ENCODE measurements at places on chromosomes 4 and X.

- no peak for DNase-seq
These were observed 10.8 kb downstream of the WFS1 start for GRCh38 chr4:6280365-6280996.

DNA sequence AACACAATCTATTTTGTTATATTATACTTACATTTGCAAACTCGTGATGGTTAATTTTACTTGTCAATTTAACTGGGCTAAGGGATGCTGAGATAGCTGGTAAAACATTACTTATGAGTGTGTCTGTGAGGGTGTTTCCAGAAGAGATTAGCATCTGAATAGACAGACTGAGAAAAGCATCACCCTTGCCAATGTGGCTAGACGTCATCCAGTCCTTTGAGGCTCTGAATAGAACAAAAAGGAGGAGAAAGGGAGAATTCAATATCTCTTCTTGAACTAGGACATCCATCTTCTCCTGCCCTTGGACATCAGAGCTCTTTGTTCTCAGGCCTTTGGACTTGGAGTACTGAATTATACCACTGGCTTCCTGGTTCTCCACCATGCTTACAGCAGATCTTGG lies 154.6 kb downstream of the EPHA5 start:
- no peak for DNase-seq

GRCh38 chrX:97740886-97741285 lies 857.2 kb downstream of the RPA4 start:
- DNase-seq, result no peak

DNA sequence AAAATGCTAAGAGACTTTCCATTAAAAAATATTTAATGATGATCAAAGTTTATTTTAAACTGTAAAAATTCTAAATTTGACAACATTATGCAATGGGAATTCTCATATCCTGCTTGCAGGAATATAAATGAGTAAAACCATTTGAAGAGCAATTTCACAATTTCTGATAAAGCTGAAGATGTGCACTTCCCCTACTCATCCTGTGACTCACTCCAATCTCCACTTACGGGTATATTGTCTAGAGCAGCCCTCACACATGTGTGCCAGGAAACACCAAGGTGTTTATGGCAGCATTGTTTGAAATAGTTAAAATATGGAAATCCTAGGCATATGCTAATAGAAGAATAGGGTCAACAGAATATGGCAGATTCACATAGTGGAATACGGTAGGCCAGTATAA lies 158.4 kb downstream of the PDHA2 start:
- DNase-seq, result no peak

DNA sequence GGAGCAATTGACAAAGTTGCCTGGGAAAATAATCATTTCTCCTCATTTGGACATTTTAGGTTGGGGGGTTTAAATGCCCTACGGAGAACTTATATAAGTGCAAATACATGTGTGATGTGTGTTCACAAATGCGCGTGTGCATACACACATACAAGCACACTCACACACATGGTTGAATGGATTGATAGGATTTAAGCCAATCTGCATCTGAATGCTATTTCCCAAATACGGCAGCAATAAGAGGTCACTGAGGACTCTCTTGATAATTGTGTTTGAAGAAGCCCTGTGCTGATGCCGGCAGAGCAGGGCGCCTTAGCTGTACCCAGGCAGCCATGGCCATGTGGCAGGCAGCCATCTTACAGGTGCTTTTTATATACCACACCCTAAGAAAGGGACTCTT lies 165.3 kb upstream of the LEF1 start:
- DNase-seq, result no peak

DNA sequence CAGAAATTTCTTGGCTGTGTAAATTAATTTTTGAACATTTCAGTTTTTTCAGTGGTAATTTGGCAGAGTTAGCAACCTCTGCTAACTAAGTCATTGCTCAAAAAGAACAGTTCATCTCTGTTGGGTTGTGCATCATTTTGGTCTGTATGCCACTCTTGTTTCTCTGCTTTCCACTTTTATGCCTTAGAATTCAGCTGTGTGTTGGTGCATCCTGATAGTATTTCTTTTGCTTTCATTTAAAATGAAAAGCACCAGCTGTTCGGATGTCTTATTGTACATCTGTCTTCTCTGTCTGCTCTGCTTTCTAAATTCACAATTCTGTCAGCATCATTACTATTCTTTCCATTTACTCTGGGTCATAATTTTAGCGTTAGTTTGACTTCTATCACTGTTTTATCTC lies 388.2 kb upstream of the NDST4 start:
- no peak for DNase-seq

- no peak for DNase-seq
These were observed 40.1 kb downstream of the NOP14 start for GRCh38 chr4:2923141-2923551.

GRCh38 chrX:110276778-110277177 lies 41.1 kb downstream of the AMMECR1 start:
- no peak for DNase-seq

DNA sequence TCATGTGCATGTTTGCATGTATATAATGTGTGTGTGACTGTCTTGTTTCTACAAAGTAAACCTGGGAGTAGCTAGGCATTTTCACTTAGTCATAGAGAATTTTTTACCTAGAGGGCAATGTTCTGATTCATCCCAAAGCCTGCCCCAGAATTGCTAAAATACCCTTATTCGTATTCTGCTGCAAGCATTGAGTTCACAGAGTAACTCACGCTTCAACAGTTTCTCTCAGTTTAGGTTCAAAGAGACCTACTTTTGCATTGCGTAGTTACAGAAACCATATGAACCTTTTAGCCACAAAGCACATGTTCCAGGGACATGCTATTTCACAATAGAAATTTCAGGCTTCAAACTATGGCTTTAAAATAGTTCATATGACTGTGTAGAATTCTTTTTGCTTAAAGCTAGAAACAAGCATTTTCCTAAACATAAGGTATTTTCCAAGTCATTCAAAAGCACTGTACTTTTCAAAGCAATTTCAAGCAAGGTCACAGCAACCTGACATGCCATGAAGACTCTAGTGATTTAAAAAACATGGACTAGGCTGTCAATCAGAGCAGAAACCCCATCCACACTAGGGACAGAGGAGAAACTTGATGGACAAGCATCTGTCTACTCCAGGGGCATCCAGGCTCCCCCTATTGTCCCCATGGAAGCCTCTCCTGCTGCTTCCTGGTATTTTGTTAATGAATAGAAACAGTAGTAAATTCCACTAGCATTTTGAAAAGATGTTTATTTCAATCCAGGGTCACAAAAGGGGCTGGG lies 81.5 kb upstream of the MAPK10 start:
- DNase-seq, result no peak

GRCh38 chr4:138225477-138225876 lies 16.7 kb downstream of the SLC7A11 start:
- no peak for DNase-seq

DNA sequence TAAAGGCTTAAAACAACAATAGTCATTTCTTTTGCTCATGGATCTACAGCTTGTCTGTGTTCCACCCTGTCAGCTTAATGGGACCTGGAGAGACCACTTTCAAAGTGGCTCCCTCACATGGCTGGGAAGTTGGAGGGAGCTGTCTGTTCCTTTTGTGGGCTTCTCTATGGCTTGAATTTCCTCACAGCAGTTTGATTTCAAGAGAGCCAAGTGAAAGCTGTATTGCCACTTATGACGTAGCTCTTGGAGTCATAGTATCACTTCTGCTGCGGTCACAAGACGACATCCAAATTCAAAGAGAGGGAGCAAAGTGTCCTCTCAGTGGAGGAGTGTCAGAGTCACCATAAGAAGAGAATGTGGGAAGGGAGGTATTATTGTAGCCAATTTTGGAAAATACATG lies 22.7 kb upstream of the ACSL1 start:
- DNase-seq, result no peak

DNA sequence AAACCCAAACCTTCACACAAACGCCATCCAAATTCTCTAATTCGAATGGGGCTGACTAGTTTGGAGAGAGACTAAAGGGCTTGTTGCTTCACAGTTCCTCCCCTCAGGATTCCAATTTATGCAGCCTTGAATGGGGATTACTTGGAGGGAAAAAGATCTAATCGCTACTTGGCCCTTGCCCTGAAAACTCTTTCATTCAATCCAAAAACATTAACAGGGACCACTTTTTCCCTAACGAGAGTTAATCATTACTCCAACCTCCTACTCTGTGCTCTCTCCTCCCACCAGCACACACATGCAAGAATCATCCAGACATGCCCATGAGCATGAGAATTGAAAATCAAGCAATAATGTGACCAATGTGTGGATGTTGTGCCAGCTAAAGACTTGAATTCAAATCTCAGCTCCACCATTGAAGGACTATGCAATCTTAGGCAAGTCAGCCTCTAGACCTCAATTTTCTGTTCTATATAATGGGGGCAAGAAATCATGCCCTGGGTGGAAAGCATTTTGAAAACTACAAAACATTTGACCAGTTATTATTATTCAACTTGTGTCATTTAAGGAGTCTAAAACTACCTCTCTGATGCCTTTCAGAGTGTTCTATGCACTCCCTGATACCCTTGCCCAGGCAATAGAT lies 34.3 kb upstream of the GPC3 start:
- no peak for DNase-seq

DNA sequence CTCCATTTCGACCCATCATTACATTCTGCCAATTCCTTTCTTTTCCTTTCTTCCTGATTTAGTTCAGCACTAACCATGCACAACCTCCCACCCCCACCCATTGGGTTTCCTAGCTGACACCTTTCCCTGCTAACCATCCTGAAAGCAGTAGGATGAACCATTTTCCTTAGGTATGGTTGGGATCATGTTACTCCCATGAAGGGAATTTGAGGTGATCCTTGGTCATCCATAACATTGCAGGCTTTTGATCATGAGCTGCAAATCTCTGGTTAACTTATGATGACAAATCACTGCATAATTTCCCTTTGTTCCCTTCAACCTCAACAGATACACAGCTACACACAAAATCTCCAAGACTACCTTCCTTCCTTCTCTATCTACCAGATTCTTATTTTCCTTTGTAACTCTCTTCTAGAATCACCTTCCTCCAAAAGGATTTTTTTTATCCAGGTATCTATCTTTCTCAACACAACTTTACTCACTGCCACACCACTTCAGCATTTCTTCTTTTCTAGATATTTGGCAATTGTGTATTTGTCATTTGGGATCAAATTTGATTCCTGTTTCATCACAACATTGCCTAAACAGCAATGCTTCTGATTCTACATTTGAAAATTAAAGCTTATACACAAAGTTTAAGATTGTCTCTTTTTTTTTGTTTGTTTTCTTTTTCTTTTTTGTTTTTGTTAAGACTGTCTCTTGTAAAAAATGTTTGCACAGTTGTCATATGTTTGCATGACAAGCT lies 145.1 kb downstream of the RBM47 start:
- DNase-seq, result no peak

GRCh38 chr4:185839194-185839712 lies 27.3 kb upstream of the SORBS2 start:
- DNase-seq, result no peak

DNA sequence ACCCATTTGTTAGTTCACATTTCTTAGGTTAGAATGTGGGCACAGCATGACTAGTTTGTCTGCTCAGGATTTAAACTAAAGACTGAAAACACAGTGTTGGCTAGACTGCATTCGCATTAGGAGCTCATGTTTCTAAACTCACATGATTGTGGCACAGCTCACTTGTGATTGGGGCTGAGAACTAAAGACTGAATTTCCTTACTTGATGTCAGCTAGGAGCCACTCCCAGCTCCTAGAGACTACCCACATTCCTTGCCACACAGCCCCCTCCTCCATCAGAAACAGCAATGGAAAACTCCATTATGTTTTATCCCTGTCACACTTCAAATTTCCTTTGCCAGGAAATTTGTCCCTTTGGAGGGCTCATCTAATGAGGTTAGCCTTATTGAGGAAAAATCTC lies 170.2 kb upstream of the NUDT6 start:
- no peak for DNase-seq

DNA sequence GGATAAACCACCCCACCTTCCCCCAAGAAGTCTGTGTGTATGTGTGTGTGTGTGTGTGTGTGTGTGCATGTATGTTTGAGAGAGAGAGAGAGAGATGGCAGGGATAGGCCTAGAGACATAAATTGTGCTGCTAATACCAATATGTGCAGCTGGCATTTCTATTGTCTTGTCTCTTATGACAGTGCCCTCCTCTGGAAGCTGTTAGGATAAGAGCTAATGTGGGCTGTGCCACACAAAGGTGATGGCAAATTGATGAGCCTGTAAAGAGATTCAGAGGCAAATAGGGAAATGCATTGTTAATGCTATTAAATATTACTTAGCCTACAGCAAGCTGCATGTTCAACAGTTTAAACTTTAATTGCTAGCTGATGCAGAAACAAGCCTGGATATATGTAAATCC lies 332.0 kb downstream of the NKX6-1 start:
- DNase-seq, result no peak

DNA sequence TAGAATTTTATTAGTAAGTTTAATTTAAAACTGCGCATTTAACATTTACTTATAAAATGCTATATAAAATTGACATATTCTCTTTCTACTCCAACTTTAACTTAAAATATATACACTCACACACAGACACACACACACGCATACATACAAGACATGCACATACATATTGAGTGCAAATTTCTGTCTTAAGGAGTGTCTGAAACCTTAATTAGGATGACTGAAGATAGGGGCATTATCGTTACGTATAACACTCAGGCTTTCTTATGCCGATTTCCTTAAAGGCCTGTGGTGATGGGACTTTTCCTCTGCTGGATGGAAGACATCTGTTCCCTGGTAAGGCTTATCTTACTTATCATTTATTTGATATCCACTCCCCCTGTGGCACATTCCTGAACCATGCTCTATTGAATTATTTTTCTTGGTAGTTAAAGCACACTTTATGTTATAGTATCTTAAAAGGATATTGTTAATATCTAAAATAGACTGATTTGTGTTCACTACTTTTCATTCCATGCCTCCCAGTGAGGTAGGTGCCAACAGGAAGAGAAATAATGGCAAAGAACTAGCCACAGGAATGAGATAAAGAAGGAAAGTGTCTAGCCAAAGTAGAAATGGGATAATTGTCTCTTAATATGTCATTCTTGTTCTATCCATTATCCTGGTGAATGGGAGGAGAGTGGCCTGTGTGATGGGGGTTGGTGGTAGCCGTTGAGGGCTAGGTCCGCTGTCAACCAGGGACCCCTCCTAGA lies 92.9 kb upstream of the GPRIN3 start:
- DNase-seq, result no peak

GRCh38 chr4:34269613-34270012 lies 1974.7 kb downstream of the ARAP2 start:
- DNase-seq, result no peak

- DNase-seq, result no peak
These were observed 204.9 kb downstream of the SMARCA1 start for GRCh38 chrX:129318375-129318774.

GRCh38 chrX:130738638-130739195 lies 164.3 kb downstream of the ENOX2 start:
- no peak for DNase-seq

- DNase-seq, result no peak
These were observed 44.1 kb upstream of the SH3RF1 start for GRCh38 chr4:169314906-169315305.

- DNase-seq, result no peak
These were observed 44.5 kb upstream of the ATXN3L start for GRCh38 chrX:13364230-13364857.

Data from erythroblast (primary cell).